ENCODE measurements at places on chromosomes 6 and 20.
A peak's percentile ranks its signal among the peaks of the same experiment; 100 is the strongest.

GRCh38 chr6:100612094-100612493 lies 147.4 kb upstream of the SIM1 start:
- DNase-seq = no peak

DNA sequence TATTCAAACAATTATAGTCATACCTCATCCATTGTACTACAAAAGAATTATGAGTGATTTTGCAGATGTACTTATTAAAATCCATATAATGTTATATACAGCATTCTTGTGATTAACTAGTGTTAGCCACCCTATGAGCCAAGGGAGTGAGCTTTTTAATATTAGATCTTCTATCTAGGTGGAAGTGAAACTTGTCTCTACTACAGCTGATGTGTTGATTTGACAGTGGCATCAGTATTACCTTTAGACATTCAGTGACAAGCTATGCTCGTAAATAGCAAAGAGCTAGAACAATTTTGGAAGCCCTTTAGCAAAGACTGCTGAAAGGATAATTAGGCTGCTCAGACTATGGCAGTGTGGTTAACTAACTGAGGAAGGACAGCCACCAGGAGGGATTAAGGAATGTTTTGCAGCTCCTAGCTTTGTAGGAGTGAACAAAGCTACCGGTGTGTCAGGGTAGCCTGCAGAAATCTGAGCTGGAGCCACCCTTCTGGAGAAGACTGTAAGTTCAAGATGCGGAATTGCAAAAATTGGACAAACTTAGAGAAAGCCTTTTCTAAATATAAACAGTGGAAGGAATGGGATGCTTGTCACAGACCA lies 73.7 kb downstream of the AFG1L start:
- DNase-seq = no peak

DNA sequence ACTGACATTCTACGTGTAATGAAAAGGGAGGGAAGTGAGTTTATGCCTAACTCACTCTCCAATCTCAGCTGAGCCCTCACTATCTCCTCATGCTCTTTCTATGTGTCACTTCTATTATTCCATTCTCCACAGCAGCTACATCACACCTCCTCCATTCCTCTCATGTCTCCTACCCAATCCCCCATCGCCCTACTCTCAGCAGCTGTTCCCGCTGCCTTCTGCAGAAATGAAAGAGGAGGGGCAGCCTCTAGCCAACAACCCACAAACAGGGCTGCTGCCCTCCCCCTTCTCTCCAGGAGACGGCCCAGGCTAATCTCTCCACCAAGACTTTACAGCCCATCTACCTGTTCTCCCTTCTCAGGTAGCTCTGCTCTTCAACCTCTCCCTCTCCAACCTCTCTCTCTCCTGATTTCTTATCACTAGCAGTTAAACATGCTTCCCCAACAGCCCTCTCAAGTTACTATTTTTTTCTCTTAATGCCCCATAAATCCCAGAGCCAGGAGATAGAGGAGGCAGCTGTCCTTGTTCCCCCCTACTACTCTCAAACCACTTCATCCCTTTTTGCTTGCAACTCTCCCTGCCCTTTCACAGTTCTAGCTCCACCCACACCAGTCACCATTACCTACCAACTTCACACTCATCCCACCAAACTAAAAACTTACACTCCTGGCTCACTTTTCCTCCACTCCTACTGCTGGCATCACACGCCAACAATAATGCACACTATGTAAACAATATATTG lies 136.5 kb downstream of the BTBD9 start:
- DNase-seq = no peak

DNA sequence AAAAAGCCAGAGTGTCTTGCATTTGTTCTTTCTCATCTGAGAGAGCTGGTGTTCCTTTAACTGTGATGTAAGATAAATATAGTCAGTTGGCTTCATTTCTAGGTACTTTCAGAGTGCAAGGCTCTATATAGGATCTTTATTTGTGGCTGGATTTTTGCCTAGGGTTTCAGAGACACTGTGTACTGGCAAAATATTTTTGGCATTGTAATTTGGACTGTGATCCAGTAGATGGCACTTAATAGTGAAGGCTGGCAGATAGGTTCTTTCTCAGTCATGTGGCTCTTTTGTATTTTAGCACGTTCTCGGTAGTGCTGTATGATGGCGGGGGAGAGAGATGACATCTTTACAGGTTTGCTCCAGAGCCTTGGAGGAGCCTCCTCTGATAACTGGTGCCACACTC lies 26.8 kb upstream of the SLC35B3 start:
- DNase-seq = no peak

DNA sequence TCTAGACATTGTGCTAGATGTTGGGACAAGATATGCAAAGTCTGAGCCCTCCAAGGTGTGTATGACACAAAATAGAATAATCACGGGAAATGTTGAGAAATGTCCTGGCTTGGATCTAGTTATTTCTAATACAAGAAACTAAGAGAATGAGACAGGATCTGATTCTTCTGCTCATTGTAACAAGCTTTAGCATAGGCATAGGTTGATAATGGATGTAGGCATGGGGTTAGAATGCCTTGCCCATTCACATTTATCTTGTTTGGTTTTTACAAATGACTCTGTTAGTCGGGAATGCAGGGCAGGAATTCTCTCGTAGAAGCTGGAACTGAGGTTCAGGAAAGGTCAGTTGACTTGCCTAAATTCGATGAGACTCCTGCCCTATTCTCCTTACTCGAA lies 1.5 kb upstream of the SLC26A8 start:
- DNase-seq = no peak

DNA sequence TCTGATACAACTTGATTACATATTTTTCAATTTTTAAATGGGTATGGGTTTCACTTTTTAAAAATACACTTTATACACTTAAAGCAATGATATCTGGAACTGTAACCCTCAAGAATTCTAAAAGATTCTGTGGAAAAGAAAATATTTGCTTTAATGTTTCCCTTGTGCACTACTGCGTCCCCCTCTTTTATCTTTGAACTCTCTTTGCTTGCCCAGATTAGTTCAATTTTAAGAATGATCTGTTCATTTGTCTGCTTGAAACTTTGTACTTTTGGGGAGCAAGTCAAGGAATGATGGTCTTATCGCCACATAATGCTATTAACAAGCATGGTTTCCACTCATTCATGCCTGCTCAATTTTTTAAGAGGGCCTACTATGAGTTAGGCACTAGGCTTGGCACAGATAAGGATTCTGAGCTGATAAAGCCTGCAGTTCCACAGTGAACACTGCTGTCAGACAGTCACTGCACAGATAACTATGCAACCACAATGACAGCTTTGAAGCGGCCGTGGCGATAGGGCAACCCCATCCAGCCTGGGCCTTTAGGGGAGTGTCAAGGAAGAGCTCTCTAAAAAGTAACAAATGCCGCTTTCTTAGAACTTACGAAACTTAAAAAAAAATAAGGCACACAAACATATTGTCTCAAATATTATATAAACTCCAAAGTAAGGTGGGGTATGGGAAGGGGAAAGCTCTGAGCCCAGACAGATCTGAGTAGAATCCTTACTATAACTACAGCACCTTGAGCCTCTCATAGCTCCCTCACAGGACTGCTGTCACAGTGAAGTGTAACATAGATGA lies 29.7 kb downstream of the FYN start:
- no peak for DNase-seq

- no peak for DNase-seq
Measured at GRCh38 chr20:38941726-38942389, 15.6 kb downstream of the FAM83D start.

GRCh38 chr6:124765280-124765679 lies 197.0 kb upstream of the RNF217 start:
- DNase-seq = no peak

GRCh38 chr6:49551078-49551865 lies 804 bp downstream of the C6orf141 start:
- no peak for DNase-seq

DNA sequence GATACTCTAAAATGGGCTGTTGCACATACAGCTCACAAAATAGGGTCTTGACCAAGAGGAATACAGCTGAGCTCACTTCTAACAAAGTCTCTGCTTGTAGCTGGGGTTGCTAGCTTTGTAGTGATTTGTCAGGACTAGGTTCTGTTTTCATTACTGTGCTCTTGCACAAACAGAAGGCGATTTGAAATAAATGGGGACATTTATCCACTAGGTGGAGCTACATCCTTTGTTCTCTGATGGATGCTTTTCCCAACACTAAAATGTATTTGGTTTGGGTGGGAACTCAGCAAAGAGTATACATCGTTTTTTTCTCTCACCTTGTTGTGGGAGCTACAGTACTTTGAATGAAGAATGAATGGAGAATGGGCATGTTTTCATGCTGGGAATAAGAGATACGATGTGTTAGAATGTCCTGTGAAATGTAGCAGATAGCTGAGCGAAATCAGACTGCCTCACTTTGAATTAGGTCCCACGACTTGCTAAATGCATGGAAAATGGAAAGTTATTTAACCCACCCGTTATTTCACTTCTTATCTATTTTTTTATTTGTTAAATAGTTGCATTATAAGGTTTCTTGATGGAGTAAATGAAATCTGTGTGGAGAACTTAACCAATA lies 494.7 kb upstream of the MAP3K7 start:
- no peak for DNase-seq

DNA sequence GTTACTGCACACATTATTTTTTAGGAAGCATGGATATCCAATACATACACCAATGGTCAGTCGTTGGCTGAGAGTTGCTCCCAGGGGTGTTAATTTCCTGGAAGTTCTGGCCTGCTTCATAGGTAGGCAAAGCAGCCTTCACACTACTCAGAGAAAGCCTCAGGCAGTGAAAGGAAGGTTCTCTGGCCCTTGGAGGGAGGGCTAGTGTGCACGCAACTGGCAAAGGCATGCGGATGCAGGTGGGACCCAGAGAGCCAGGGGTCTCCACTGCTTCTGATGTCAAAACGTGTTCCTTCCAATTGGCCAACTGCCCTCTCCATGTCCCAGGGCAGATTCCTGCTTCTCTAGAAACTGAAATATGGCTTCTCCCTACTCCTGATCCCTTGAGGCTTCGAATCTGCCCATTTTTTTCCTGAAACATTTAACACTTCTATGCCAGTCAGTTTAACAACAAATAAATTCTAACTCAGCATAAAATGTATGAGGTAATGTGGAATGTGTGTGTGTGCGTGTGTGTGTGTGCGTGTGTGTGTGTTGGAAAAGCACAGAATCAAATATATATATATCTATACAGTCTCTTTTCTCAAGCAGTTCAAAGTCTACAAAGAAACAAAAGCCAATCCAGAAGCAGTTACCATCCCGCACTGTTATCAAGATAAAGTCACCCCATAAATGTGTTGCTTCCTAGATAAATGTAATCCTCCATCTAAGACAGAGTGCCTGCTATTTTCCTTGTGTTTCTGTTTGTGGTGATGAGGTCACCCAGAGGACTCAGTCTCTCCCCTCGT lies 94.0 kb upstream of the HIVEP1 start:
- DNase-seq = no peak

DNA sequence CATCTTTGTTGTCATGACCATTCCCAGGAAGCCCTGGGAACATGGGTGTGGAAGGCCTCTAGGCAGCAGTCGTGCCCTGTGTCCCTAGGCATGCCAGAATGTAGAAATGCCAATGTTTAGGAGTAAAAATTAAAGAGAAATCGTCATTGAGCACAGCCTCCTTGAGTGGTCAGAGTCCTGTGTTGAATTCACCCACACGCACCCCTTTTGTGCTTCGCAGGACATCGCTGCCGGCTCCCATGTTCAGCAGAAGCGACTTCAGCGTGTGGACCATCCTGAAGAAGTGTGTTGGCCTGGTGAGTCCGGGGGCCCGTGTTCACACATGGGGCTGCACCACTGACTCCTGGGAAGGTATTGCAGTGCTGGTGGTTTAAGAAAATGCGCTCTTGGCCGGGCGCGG lies 25.1 kb downstream of the OSBPL2 start:
- no peak for DNase-seq

DNA sequence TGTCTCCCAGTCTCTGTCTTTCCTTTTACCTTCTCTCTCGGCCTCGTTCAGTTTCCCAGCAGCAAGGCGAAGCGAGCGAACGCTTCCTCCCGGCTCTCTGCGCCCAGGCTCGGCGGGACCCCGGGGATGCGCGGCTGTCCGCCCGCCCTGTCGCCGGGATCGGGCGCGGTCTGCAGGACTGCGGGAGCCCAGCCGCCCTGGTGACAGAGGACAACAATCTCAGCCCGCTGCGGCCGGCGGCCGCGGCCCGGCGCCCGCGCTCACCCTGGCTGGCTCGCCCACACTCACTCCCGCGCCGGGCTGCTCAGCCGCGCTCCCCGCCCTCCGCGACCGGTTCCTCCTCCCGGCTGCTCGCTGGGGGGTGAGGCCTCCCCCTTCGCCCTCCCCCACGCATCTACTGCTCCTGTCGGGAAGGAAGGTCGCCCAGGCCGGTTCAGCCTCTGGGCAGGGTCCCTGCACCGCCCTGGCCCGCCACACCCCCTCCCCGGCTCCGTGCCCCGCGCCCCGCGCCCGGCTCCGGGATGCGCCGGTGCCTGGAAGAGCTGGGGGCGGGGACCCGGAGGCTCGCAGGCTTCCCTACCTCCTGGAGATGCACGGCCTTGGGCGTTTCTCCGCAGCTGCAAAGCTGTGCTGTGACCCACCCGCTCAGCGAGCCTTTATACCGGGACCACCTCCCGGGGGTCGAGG lies 410 bp downstream of the SYNE1 start:
- peak; percentile 50 for DNase-seq

DNA sequence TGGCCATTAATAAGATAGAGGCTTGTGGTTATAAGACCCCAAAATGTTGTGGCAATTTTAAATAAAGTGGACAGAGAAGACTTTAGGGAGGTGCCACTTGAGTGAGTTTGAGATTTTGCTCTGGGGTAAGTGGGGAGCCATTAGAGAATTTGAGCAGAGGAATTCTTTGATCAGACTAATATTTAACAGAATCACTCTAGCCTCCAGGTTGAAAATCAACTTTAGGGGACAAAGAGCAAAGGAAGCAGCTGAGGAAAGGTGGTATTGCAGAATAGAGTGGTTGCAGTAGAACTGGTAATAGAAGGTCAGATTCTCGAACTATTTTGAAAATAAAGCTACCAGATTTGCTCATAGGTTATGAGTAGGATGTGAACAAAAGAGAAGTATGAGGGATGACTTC lies 50.7 kb upstream of the RNF146 start:
- no peak for DNase-seq

Data from anterior cingulate cortex (tissue), 58 donors.